ENCODE measurements at places on chromosomes 5 and 9.

GRCh38 chr5:19266791-19267190, 721.2 kb downstream of the CDH18 start:
- DNase-seq: no peak

GRCh38 chr5:81650987-81651386, 99.9 kb downstream of the SSBP2 start:
- no peak for DNase-seq

DNA sequence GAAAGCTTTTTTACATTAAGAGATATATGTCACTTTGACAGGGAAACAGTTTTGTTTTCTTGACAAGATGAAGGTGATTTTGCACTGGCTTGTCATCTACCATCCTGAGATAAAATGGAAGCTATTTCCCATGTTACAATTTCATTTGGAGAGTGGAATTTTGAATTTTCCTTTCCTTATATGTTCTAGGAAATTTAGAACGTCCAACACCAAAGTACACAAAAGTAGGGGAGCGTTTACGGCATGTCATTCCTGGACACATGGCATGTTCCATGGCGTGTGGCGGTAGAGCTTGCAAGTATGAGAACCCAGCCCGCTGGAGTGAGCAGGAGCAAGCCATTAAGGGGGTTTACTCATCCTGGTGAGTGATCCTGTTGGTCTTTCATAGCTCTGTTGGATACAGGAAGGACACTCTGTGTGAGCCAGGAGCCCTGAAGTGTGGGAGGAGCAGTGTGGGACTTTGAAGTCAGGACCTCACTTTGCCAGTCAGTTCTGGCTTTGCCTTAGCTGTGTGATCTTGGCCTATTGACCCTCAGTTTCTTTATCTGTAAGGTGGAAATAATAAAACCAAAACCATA, 887 bp downstream of the PTPDC1 start:
- DNase-seq: no peak

DNA sequence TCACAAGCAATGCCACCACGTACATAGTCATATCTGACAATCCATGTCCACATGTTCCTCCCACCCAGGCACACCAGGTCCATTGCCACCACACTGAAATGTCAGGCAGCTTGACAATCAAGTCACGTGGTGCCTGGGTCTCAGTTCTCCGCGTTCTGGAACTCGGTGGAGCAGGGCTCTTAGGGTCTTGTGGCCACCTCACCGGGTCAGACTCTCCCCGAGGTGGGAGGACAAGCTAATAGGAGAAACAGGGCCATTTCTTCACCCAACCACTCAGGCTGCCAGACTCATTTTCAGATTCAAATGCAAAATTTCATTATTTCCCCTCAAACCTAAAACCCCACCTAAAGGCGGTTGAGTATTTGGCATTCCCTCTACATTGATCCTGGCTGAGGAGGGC, 200.5 kb upstream of the GAS1 start:
- DNase-seq: no peak

DNA sequence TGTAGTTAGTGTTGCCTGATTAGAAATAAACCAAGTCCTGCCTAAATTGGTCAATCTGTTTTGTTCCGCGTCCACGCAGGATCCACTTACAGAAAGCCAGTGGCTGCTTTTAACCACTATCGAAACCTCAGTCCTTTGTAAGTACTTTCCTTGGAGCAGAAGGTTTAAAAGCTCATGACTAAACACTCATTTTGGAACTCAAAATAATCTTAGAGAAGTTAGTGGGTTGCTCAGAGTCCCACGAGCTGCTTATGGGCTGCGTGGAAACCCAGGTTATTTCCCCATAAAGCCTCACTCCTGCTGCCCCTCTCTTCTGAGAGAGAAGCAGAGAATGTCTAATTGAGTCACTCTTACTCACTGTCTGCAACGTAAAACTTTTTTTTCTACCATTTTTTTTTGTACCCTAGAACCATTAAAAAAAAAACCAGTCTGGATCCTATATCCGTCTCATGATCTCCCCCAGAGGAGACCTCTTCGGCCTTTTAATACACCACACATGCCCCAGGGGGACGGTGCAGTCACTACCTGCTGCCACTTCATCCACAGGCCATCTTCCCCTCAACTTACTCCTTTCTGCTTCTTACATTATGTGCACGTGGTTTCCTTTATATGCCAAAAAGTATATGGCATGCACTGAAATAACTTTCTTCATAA, 7.6 kb downstream of the BASP1 start:
- DNase-seq: no peak

Measured in GOT3 (cell line).